ENCODE measurements at places on chromosomes 3 and 15. TPM values are rescaled to one million over a fixed set of nuclear protein-coding genes. Genes with fewer than 3 reads are reported as not detected.

AGTR1 gene
- 6.9 TPM for total RNA-seq

DNAJA4 gene
- 56.4 TPM for total RNA-seq

AMT gene
- 6.1 TPM for total RNA-seq

CFAP100 gene
- total RNA-seq: not detected

GRCh38 chr3:26004172-26004571 lies 214.3 kb downstream of the OXSM start:
- DNase-seq: no peak

- no peak for DNase-seq
These were observed 142.7 kb downstream of the GHSR start for GRCh38 chr3:172305552-172305951.

GRCh38 chr15:78174401-78174800 lies 25.2 kb downstream of the IDH3A start:
- no peak for DNase-seq

DNA sequence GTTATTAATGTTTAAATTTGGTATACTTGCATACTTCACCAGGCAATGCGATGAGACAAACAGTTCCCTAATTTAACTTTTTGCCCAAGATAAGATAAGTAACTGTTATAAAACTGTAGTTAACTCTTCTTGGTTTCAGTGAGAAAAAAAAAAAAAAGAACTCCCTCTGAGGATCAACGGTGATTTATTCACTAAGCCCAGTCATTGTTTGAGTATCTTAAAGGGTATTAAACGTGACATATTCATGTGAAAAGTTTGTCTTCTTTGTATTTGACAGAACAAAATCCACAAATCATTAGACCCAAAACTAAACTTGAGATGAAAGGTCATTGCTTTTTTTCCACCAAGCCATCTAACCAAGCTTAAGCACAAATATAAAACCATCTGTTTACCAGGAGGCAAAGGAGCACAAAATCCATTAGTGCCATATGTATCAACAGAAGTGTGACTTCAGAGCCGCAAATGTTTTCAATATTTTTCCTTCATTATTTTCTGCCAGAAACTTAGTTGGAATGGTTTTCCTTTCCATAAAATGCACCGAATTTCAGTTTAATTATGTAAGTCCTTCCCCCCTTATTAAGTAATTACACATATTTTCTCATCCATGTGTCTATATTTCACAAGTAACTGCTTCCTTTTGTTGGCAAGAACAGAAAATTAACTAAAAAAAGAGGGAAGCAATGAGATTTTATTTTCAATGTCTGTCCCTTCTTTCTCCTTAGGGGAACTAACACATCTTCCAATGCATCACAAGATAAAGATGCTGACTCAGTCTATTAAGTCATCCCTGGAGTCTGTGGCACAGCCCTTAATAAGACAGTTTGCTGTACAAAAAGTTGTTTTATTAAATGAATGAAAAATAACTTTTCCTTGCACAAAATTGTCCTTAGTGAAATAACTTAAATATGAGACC lies 92.2 kb upstream of the RAP2B start:
- no peak for DNase-seq

- DNase-seq: no peak
These were observed 24.1 kb upstream of the BNIP2 start for GRCh38 chr15:59713177-59713576.

DNA sequence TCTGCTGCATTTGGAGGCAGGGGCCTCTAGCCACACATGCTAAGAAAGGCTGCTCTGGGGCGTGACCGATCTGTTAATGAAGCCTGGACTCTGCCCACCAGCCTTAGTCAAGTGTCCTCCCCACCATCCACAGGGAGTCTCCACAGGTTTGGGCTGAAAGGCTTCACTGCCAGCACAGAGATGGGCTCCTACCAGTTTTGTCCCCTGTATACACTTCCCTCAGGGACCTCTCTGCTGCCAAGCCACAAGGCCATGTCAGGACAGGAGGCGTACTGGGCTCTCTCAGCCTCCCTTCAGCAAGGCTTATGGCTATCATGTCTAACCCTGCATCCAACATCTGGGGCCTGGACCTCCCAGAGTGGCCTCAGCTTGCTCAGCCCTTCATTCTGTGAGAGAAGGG lies 23.5 kb downstream of the KIF9 start:
- peak; percentile 47 for DNase-seq

DNA sequence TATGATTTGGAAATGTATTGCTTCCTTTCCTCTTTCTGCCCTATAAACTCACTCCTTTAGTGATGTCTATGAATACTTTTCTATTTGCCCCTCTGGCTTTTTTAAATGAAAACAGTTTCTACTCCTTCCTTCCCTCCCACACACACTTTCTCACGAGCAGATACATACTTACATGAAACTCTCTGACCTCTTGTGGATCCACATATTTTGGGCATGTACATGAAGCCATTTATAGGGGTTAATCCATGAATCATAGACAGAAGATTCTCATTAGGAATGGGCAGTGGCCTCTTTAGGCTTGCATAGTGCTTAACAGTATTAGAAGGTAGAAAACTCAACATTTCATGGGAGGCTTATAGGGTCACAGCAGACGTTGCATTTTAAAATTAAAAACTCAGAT lies 24.8 kb downstream of the ANAPC13 start:
- no peak for DNase-seq

DNA sequence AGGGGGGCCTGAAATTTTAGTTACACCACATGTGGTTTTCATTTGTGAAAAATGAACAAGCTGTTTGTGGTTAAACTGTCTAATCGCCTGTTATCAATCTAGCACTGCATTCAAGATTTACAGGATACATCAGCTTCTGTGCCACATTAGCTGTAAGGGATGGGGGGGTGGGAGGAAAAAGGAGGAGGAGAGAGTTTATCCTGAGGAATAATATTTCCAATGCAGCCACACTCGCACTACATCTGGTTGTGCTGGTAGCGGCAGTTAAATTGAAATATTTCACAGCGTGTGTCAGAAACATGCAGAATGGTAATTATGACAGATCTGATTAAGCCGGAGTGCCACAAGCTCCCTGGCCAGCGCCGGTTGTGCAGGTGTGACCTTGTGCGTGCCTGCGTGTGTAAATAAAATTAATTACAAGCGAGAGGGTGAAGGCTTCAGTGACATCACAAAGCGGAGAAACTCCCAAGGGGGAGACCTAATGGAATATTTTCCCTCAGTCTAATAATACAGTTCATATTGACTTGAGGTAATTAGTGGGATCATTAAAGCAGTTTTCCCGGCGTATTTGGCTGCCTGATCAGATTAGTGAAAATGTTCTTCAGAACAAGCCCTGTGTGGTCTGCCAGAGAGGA lies 55.5 kb downstream of the SATB1 start:
- no peak for DNase-seq

- DNase-seq: no peak
These were observed 843.4 kb upstream of the DPPA4 start for GRCh38 chr3:110180733-110181132.

DNA sequence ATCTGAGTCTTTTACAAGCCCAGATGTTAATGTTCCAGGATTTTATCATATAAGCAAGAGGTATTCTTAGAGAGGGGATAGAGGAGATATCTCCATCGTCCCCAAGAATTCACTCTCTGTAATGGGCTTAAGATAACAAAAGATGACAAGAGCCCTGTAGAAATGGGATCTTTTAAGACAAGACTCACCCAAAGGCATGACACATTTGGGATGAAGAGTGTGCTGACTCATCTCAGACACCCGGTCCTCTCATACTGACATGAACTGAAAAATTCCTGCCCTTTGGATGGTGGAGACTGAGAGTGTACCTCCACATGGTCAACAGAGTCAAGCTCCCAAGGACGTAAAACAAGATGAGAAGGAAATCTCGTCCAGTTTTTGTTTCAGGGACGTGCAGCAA lies 11.0 kb downstream of the LEKR1 start:
- no peak for DNase-seq
